ENCODE measurements at places on chromosomes 5 and 9.

DNA sequence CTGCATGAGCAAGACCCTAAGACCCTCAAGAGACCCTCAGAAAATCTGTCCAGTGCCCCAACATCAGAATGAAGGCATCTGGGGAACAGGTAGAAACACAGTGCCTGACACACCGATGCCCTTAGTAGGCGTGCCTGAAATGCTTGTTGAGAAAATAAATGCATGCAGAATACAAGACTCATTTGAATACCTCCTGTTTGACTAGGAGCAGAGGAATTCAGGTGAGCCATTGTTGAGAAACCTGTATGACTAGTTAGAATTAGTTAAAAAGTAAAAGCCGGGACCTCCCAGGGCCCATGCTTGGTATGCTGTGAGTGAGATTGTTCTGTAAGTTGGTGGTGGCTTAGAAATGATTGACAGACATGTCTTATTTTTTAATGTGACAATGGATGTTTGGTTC is 55.0 kb downstream of the WWC1 start:
- DNase-seq = no peak

- no peak for DNase-seq
Measured at GRCh38 chr9:94937214-94937903, 210.9 kb downstream of the AOPEP start.

GRCh38 chr5:160674901-160675300 is 177.1 kb downstream of the ATP10B start:
- no peak for DNase-seq

DNA sequence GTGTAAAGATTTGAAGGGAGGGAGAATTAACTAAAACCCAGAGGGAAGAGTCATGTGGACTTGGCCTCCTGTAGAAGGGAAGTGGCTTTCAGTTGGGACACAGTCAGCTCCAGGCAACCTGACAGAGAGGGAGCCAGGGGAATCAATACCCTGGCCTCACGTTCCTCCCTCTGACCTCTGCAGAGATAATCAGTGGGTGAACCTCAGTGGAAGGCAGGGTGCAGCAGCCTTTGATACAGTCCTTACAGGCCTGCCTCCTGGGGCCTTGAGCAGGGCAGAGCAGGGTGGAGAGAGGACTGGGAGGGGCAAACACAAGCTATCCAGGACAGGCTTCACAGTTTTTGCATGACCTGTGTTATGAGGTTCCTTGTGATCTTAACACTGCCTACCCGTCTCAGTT is 61.9 kb upstream of the GPBP1 start:
- no peak for DNase-seq

DNA sequence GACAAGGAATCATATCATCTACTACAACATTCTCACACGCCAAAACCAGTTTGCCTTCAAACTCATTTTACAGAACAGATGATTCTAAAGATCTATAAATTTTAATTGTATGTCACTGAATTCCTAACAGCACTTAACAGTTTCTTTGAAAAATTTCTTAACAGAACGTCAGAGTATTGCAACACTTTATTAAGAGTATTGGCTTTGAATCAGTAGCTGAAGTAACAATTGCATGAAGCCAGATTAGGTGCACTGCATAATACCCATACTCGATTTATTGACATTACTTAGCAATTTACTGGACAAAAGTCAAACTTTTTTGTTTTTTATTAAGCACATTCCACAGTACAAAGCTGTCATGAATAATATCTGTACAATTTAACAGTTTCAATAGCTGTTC is 75.8 kb downstream of the SMIM23 start:
- no peak for DNase-seq

DNA sequence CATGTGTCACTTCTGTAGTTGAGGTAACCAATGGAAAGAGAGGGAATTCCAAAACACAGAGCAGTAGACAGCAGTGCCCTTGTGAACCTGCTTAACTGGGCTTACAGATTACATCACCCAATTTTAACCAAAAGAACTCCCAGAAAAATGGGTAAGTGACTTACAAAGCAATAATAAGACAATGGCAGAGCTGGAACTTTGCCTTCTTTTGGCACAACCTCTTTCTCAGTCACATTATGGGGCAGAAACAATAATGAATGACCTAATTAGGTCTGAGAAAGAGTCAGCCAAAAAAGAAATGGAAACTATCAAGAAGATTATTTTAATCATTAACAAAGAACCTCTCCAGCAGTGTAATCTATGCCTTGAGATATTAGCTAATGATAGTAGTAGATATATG is 146.5 kb downstream of the SPATA31D1 start:
- no peak for DNase-seq

GRCh38 chr5:177995691-177996595 is at the start of gene PROP1:
Gene PROP1 (minus strand): TSS chr5:177996242. CDS start chr5:177995933, 309 bp downstream.
- no peak for DNase-seq

DNA sequence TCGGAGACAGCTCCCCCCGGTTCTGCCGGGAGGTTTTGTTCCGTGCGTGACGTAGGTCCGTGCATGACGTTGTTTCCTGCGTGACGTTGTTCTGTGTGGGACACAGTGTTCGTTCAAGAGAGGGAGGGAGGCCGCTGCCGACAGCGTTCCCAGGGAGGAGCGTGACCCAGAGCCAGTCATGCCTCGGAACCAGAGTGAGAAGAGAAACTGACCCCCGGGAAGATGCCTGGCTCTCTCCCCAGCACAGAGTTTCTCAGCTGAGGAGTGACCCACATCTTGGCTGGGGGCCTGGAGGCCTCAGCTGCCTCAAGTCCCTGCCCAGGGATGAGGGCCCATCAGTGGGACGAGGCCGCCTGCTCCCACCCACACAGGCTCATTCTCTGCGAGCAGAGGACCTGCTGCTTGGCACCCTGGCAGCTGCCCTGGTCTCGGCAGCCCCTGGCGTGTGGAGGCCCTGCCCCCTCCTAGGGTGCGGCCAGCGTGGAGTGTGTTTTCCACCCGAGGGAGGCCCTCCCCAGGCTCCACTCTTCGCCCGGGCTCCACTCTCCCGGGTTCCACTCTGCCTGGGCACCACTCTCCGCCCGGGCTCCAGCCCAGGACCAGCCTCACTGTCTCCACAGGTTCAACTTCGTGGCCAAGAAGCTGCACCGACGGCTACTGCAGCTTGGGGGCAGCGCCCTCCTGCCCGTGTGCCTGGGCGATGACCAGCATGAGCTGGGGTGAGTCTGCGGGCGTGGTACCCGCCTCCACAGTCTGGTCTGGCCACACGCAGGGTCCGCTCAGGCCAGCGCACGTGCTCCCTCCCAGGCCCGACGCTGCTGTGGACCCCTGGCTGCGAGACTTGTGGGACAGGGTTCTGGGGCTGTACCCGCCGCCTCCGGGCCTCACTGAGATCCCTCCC is 7.9 kb downstream of the NDOR1 start:
- DNase-seq = no peak

DNA sequence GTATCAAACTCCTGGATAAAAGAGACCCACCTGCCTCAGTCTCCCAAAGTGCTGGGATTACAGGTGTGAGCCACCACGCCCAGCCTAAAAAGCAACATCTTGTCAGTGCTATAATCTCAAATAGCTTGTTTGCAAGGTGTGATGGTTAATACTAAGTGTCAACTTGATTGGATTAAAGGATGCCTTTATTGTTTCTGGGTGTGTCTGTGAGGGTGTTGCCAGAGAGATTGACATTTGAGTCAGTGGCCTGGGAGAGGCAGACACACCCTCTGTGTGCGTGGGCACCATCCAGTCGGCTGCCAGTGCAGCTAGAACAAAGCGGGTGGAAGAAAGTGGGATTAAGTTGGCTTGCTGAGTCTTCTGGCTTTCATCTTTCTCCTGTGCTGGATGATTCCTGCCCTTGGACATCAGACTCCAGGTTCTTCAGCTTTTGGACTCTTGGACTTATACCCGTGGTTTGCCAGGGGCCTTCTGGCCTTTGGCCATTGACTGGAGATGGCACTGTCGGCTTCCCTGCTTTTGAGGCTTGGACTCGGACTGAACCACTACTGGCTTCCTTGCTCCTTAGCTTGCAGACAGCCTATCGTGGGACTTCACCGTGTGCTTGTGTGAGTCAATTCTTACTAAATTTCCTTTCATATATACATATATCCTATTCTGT is 28.1 kb downstream of the TARS1 start:
- no peak for DNase-seq

DNA sequence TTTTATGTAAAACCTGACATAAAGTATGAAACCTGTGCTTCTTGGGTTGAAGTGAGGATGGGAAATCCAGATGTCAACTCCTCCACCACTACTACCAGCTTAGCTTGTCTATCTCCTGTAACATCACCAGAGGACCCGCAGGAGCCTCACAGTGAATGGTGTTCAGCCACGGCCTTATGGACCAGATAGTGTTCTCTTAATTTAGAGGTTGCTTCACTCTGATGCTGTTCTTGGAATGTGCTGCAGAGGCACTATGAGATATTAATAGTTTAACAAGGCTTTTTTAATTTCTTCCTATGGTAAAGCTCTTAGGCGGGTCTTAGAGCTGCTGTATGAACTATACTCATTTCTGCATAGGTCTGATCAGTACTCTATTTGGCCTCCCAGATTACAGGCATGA is 27.9 kb downstream of the NFX1 start:
- DNase-seq = no peak

DNA sequence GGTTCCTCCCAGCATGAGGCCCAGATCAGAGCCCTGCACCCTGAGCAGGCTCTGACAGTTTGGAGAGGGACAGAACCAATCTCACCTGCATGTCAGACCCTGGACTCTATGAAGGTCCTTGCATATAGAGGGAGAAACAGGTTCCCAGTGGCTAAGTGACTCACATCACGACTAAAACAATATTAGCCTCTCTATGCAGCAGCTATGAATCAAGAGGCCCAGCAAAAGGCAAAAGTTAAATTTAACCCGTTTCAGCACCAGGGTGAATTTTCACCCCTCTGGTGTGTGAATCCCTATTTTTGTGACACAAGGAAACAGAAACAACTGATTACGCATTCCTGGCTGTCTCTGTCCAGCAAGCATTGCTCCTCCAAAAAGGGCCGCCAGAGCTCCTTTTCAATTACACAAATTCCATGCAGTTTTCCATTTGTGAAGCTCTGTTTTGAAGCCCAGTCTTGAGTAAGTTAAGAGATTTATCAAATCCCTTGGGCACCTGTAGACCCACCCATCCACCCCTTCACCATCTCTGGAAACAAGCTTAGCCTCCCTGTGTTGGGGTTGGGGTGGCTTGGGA is 136.6 kb downstream of the GABBR2 start:
- DNase-seq = no peak

DNA sequence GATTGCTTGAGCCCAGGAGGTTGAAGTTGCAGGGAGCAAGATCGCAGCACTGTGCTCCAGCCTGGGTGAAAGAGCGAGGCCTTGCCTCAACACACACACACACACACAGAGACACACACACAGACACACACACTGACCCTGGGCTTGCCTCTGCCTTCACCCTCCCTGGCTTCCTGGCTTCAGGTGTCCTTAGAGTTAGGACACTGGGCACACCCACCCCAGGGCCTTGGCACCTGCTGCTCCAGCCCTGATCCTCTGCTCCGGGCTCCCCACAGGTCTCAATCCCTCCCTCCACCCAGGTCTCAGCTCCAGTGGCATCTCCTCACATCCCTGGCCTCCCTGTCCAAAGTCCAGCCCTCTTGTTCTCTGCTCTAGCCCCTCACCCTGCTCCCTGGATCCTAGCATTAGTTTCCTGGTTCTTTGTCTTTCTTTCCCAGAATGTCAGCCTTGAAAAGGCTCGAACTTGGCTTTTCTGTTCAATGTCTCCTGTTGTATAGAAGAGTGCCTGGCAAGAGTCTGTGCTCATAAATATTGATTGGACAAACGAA is 212.9 kb downstream of the C9orf50 start:
- no peak for DNase-seq

DNA sequence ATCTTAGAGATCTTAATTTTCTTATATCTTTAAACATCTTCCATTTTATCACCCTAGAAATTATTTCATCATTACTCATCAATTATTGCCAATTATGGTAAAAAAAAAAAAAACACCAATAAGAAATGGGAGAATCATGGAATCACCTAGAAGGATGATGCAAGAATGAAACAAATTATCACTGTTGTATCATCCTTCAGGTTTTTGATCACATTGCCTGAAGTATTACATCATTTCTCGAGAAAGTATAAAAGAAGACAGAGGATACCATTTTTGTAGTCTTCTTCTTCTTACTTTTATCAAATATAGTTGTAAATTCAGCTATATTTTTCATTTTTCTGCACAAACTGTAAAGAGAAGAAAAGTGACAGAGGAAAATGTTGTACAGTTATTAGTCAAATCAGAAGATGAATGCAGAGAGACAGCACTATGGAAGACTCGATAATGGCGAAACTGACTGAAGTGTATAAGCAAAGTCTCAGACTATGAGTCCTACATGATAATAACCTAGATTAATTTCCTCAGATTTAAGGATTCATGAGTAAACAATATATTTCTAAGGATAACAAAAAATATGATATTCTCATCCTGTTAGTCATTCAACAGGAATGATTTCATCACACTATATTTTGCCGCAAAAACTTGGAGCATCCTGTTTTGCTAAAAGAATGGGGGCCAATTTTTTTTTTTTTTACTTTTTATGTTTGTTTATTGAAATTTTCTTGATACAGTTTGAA is 5.9 kb upstream of the STC2 start:
- no peak for DNase-seq

GRCh38 chr5:14396066-14396465 is 185.5 kb upstream of the OTULINL start:
- DNase-seq = no peak

DNA sequence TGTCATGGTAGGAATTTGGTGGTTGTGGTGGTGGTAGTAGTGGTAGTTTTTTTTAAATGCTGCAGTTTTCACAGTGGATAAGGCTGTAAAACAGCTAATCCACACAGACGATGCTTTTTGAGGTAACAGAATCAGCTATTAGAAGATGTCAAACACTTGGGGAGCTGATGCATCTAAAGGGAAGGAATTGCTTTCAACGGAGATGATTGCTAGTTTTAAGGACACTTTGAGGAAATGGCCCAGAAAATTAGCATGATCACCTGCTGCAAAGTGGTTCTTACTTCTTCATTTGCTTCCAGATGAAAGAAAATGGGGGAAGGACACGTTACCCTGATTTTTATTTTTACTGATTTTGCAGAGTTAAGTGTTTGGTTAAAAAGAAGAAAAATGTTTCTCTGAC is 178.2 kb upstream of the ATP10B start:
- DNase-seq = no peak

- DNase-seq = no peak
Measured at GRCh38 chr9:110583237-110583636, 3.7 kb upstream of the SVEP1 start.

DNA sequence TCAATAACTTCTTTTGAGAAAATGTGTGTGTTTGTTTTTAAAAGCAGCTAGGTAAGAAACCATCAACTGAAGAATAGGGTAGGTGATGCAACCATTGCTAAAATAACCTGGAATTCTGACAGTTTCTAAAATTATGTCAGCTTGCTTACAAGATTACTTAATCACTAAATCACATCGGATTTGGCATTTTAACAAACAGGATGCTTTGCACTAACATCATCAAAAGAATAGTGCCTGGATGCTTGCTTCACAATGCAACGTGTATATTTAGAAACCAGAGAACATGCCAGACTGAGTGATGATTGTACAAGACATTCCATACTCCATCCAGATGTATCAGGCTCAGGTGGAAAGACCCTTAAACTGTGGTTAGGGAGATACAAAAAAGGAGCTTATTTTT is 43.9 kb downstream of the PAM start:
- DNase-seq = no peak

- DNase-seq = no peak
Measured at GRCh38 chr5:91026466-91026865, 356.7 kb downstream of the ARRDC3 start.

Measured in GM13977 (cell line).